ENCODE measurements at places on chromosomes 4 and X. TPM values are rescaled to one million over a fixed set of nuclear protein-coding genes. Genes with fewer than 3 reads are reported as not detected.

DNA sequence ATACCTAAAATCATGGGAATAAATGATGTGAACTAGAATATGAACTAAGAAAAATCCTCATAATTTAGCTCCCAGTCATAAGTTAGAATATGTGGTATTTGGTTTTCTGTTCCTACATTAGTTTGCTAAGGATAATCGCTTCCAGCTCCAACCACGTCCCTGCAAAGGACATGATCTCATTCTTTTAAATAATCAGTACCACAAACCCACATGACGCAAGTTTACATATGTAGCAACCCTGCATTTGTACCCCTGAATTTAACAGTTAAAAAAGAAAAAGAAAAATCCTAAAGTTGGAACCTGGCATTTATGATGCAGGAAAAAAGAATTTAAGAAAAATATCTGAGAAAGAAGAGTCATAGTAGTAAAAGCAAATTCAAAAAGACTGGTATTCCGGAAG is 13.3 kb downstream of the UBA6 start:
- no peak for DNase-seq

- DNase-seq, result no peak
These were observed 16.0 kb upstream of the MMRN1 start for GRCh38 chr4:89878611-89879010.

- no peak for DNase-seq
These were observed 344.4 kb upstream of the ACTRT1 start for GRCh38 chrX:128396601-128397000.

DNA sequence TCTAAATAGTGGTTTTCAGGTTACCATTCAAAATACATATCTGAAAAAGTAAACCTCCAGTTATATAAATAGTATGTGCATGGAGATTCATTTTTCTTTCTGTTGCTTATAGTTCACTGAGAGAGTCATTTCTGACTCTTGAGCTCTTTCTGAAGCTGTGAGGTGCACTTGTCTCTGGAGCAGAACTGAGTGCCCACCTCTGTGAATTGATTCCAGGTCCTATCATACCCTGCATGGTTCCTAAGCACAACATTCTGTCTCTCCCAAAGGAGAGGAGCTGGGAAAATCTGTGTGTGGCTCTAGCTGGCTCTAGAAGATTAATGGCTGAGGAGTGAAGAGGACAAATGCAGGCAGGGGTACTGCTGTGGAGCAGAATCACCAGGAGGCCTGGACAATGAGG is 161.6 kb upstream of the HCCS start:
- no peak for DNase-seq

GRCh38 chr4:165748321-165748720 is 124.7 kb upstream of the TLL1 start:
- no peak for DNase-seq

GRCh38 chr4:41145571-41146078 is 68.7 kb downstream of the APBB2 start:
- no peak for DNase-seq

- no peak for DNase-seq
These were observed 5.0 kb upstream of the ZRSR2 start for GRCh38 chrX:15785176-15785750.

DNA sequence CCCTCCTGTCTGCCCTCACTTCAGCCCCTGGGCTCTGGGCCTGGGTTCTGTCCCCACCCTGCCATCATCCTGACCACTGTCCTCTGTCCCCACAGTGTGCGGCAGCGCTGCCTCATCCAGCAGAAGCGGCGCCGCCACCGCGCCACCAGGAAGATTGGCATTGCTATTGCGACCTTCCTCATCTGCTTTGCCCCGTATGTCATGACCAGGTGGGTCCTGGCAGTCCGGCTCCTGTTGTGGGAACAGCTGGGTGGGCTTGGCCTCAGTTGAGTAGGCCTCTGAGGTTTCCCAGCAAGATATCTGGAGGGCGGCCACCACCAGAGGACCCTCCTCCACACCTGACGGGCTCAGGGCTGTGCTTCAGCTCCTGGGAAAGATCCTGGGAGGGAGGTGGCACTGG is 2.2 kb downstream of the GPR78 start:
- no peak for DNase-seq

- DNase-seq, result no peak
These were observed 39.2 kb downstream of the MAP7D3 start for GRCh38 chrX:136211766-136212556.

- no peak for DNase-seq
These were observed 795.4 kb upstream of the MAGEB2 start for GRCh38 chrX:29419774-29420553.

DNA sequence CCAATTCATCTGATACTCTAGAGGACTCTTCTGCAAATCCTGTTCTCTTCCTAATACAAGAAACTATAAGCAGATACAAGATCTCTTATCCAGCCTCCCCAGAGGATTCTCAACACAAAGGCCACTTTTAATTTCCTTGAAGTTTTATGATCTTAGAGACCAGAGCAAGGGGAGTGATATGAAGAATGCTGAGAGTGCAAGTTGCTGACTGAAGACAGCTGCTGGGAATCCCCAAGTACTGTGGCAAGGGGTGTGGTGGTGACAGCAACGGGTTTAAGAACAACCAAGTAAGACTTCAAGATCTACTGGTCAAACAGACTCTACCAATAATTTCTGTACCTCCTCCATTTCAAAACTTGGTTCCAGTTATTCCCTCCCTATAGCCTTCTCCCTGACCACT is 7.0 kb downstream of the AMMECR1 start:
- no peak for DNase-seq

- no peak for DNase-seq
These were observed 13.2 kb upstream of the COX7B2 start for GRCh38 chr4:46922205-46922604.

GRCh38 chr4:161519611-161520010 is 644.2 kb downstream of the FSTL5 start:
- no peak for DNase-seq

- DNase-seq, result no peak
These were observed 215.1 kb downstream of the DCHS2 start for GRCh38 chr4:154276496-154276895.

UGT2A1 gene
- total RNA-seq, result not detected

MEPE gene
- not detected for total RNA-seq

EREG gene
- total RNA-seq, result 4.4 TPM

TRIM61 gene
- total RNA-seq, result 2.1 TPM

IGFBP7 gene
- total RNA-seq, result 63.0 TPM

BRS3 gene
- total RNA-seq, result 0.10 TPM
